ENCODE measurements at places on chromosomes 6 and 20. TPM values are rescaled to one million over a fixed set of nuclear protein-coding genes. Genes with fewer than 3 reads are reported as not detected.

DNA sequence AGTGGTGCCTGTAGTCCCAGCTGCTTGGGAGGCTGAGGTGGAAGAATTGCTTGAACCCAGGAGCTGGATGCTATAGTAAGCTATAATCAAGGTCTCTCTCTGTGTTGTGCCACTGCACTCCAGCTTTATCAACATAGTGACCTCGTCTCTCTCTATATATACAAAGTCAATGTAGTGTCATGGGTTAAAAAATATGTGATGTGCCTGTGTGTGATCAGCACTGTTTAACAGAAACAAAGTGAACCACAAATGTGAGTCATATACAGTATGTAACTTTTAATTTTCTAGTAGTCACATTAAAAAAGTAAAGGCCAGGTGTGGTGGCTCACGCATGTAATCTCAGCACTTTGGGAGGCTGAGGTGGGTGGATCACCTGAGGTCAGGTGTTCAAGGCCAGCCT lies 85.3 kb upstream of the RNF24 start:
- H3K4me1 ChIP-seq: no peaks in the 10 kb centered on the region
- no peak for DNase-seq
- H3K27ac ChIP-seq: no peak overlapping the region
- H3K4me3 ChIP-seq: no peak overlapping the region

GRCh38 chr6:63636518-63637021 lies 968 bp downstream of the PHF3 start:
- peaks cover 11% of the 10 kb centered on the region for H3K4me1 ChIP-seq
- no peaks in the 10 kb centered on the region for H3K36me3 ChIP-seq
- no peaks in the 10 kb centered on the region for H3K27me3 ChIP-seq

DNA sequence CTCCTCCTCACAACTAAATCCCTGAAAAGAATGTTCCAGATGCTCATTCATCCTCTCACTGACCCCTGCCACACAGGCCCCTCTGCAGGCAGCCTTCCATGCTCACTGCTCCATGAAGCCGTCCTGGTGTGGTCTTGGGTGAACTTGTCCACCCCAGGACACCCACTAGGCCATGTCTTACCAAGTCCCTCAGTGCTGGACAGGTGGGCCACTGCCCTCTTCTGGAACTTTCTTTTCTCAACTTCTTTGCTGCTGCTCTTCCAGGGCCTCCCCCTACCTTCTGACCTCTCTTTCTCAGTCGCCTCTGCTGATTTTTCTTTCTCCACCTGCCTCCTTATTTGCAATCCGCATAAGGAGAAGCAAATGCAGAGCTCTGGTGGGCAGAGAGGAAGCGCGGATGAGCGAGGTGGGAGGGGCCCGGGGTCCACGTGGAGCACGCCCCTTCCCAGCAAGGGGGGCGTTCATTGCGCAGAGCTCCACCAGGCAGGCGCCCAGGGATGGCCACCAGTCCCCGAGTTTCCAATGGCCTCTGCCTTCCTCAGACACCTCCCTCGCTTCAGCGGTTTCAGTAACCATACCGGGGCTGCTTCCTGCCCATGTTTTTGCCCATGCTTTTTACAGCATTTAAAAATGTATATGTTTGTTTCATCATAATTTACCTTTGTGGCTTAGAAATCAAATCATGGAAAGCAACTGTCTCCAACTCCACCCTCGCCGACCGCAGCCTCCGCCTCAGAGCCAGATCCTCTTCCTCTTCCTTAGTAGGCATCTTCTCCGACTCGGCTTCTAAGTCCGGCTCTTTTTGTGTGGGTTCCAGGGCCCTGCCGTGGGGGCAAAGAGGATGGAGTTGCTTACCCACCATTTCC lies 129.6 kb downstream of the ZDHHC14 start:
- H3K36me3 ChIP-seq: no peaks in the 10 kb centered on the region
- H3K4me1 ChIP-seq: peaks cover 7% of the 10 kb centered on the region
- no peak overlapping the region for H3K27ac ChIP-seq

ISM1 gene
- total RNA-seq: 0.37 TPM

GRCh38 chr6:157798851-157799250 lies 24.2 kb upstream of the SNX9 start:
- DNase-seq: no peak
- H3K27ac ChIP-seq: no peak overlapping the region
- H3K36me3 ChIP-seq: no peaks in the 10 kb centered on the region
- H3K4me3 ChIP-seq: no peak overlapping the region
- H3K4me1 ChIP-seq: peaks cover 5% of the 10 kb centered on the region

DNA sequence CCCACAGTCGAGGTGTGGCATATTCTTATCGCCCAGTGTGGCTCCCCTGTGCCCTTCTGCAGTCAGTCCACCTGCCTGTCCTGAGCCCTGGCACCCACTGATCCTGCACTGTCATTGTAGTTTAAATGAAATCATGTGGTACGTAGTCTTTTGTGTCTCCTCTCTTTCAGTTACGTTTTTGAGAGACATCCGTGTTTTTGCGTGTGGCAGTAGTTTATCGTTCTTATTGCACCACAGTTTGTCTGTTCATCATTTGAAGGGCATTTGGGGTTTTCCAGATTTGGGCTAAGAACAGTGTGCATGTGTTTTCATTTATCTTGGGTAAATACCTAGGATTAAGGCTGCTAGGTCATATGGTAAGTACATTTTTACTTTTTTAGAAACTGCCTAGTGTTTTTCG lies 49.3 kb downstream of the SPATA2 start:
- no peak overlapping the region for H3K4me3 ChIP-seq
- no peak overlapping the region for H3K27ac ChIP-seq
- H3K27me3 ChIP-seq: no peaks in the 10 kb centered on the region

HRH3 gene
- total RNA-seq: not detected

HUS1B gene
- 0.76 TPM for total RNA-seq

GRCh38 chr6:28008053-28008452 lies 51.0 kb downstream of the OR2B6 start:
- no peak overlapping the region for H3K27ac ChIP-seq
- H3K4me3 ChIP-seq: no peak overlapping the region
- H3K36me3 ChIP-seq: no peaks in the 10 kb centered on the region
- no peaks in the 10 kb centered on the region for H3K4me1 ChIP-seq
- no peak for DNase-seq

- no peaks in the 10 kb centered on the region for H3K4me1 ChIP-seq
- DNase-seq: no peak
- H3K36me3 ChIP-seq: peaks cover 33% of the 10 kb centered on the region
- no peak overlapping the region for H3K27ac ChIP-seq
- no peaks in the 10 kb centered on the region for H3K27me3 ChIP-seq
These were observed 25.2 kb downstream of the UCKL1 start for GRCh38 chr20:63930971-63931553.

DNA sequence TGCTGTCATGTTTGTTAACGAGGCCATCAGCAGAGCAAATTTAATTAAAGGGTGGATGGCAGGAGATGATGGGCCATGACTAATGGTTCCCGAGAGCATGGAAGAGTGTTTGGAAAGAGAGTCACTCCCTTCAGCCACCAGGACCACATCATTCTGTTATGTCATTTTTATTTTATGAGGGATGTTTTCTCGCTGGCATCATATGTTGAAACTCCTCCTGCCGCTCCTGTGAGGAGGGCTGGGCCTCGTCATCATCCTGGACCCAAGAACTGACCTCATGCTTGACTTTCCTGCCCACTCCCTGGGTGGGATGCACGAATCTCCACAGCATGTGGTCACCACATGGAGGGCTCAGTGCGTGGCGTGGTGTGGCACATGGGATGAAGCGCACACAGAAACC lies 86.4 kb upstream of the FRMD1 start:
- H3K4me1 ChIP-seq: no peaks in the 10 kb centered on the region
- no peaks in the 10 kb centered on the region for H3K27me3 ChIP-seq
- no peak for DNase-seq
- H3K36me3 ChIP-seq: no peaks in the 10 kb centered on the region
- no peak overlapping the region for H3K27ac ChIP-seq

HLA-DRA gene
- 4.7 TPM for total RNA-seq

Data from HCT116 (cell line).